ENCODE measurements at places on chromosomes 11 and 22.

DNA sequence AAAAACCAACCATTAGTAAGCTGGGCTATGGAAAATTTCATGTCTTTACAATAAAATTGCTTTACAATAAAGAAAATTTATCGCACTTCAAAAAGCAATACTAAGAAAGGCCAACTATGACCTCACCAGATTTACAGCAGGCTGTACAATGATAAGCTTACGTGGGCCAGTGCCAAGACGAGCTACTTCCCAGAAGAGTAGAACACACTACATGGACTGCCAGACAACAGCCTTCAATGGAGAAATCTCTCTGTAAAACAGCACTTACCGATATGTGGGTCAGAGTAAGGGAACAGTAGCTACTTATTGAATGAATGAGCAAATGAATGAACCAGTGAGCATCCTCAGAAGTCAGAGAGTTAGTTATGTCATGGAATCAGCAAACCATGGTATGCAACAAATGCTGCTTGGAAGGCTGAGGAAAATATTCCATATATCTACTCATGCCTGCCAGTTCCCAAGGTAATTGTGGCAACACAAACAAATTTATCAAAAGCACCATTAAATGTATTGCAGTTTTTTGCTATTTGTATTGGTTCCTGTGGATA, 74.4 kb downstream of the SLC36A4 start:
- DNase-seq = no peak

DNA sequence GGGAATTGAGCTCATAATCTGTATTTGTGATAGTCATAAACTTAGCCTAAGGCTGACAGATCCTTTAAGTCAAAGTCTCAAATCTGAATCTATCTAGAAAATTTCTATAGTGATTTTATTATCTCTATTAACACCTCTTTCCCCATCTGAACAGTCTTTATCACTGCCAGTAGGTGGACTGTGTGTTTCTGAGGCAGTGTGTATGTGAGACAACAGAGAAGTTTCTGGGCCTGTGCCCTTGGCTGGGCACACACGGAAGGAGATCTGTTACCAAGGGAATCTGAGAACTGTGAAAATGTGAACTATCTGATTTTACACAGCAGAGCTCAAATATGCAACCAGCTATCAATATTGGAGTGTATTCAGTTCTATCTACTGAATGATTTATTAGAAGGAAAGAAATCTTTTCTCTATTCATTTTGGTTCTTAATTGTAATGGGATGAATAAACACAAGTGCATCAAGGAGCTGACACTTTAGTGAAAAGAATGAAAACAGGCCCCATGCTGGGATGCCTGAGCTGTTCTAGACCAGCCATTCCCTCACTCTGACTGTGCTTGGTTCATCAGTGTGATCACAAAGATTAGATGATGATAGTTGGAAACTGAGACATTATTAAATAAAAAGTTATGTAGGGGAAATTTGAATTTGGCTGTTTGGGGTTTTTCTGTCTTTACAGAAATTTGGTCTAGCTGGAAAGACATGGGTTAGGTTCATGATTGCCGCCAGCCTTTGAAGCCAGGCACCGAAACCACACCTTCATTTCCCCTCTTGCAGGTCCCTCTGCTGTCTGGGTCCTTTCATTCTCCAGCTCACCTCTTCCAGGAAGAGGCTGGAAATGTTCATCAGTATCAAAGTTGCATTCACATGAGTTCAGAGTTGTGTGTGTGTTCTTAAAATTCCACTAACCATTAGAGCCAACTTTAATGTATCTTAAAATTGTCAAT, 68.1 kb downstream of the LIF start:
- DNase-seq = no peak

- DNase-seq = no peak
Measured at GRCh38 chr22:31613904-31614296, 48.1 kb downstream of the PISD start.

- peak; percentile 67 for DNase-seq
Measured at GRCh38 chr11:77171885-77172665, 44.0 kb downstream of the MYO7A start.

- no peak for DNase-seq
Measured at GRCh38 chr22:46091277-46091977, 58.9 kb upstream of the PPARA start.

DNA sequence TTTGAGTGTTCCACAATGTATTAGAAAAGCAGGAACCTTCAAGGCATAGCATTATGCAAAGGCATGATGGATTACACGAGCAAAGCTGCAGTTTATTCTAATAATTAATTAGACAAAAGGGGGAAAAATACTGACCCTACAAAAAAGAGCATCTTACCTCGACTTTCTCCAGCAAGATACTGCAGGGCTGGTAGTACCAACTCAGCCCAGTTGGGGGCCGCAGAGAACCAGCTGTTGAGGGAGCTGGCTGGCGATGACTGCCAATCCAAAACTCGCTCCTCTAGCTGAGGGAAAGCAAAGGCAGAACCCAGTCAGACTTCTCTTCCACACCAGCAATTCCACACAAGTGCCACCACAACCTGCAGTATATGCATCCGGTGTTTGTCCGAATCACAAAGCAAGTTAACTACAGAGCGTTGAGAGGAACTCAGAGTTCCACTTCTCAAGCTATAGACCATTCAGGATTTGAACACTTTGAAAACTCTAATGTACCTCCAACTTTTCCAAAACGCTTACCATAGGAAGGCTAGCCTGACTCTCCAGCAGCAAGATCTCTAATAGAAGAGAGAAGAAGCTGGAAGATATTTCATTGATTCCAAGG, 13.7 kb downstream of the NFRKB start:
- DNase-seq = no peak

- no peak for DNase-seq
Measured at GRCh38 chr11:44335052-44335760, 25.3 kb upstream of the ALX4 start.

DNA sequence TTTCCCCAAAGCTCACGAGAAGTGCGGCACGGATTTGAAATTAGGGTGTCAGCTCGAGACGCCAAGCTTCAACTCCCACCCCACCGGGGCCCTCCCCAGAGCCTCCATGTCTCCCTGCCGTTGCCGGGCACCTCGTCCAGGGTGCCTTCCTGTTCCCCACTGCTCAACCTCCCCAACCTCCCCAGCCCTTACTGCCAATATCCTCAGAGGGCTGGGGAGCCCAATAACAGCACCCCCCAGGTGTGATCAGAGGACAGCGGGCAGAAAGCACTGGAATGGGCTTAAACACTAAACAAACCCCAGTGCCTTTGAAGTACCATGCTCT, 1336.4 kb downstream of the TBC1D22A start:
- DNase-seq = no peak

DNA sequence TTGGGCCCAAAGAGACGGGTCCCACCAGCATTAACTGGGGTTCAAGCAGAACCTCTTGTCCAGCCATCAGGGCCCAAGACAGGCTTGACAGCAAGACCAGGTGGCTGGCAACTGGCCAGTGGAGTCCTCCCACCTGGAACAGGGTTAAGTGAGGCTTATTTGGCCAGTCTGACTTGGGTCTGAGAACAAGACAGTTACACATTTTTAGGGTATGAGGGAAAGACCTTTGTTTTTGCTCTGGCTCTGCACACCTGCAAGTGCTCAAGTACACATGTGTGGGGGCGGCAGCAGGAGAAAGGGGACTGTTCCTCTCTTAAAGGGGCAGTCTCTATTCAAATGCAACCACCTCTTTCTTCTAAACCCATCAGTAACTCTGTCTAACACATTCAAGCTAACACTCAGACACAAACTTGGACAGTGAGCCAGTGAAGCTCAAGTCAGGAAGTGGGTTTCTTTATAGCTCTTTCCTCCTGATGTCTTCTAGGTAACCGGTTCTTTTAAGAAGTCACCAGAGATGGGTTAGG, 116.2 kb downstream of the ETS1 start:
- no peak for DNase-seq

DNA sequence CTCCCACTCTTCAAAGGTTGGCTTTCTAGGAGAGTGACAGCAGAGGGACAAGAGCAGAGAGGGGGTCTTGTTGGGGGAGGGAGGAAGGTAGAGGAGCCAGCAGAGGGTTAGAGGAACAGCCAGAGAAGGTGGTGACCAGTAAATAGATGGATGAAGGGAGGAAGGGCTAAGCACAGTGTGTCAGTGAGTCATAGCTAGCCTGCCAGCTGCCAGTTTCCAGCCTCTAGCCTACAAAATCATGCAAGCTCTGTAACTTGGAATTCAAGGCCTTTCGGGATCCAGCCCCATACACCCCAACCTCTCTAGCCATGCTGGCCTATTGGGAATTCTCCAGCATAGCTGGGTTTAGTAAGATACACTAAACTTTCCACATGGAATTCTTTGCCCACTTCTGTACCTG, 147.4 kb upstream of the TEAD1 start:
- DNase-seq = no peak

DNA sequence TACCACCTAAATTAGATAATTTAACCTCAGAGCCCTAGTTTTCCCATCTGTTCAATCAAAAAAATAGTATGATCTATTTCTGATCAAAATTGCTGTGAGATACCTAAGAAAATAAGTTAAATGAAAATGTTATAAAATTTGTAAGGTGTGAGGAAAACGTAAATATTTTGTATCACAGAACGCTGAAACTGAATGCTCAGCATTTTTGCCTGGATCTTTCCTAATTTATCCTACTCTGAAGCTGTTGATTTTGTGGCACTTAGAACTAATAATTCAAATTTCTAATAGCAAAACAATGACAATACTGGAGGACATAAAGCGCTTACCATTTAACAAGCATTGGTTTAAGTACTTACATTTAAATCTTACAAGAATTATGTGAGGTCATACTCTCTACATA, 674.2 kb downstream of the FAM181B start:
- no peak for DNase-seq

GRCh38 chr11:73359930-73360742, 16.1 kb upstream of the RELT start:
- no peak for DNase-seq

DNA sequence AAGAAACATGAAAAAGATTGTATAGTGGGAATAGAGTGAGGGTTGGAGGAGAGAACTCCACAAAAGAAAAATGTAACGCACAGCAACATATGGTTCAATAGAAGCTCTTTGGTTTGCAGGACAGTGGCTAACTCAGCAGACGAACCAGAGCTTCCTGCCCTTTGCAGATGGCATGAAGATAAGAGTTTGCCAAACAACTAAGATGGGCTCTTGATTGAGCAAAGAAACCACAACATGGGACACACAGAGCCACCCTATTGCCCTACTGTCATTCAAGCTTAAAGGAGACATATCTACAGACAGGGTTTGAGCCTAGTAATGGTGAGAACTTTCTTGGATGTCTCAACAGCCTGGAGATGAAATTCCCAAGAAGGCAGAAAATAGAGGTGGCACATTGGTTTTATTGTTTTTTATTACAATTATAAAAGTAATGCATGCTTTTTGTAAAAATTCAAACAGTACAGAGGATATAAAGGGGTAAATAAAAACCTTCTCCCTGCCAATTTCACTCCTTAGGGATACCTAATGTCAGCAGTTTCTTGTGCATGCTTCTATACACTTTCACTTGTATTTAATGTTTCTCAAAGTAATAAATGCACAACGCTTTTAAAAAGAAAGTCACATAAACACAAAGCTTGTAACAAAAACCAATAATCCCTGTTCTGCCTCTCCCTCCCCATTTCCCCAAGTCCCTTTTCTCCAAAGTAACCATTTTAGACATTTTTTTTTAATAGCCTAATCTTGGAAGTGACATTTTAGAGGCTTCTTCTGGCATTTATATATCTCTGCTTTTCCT, 63.7 kb downstream of the COPB1 start:
- DNase-seq = no peak

DNA sequence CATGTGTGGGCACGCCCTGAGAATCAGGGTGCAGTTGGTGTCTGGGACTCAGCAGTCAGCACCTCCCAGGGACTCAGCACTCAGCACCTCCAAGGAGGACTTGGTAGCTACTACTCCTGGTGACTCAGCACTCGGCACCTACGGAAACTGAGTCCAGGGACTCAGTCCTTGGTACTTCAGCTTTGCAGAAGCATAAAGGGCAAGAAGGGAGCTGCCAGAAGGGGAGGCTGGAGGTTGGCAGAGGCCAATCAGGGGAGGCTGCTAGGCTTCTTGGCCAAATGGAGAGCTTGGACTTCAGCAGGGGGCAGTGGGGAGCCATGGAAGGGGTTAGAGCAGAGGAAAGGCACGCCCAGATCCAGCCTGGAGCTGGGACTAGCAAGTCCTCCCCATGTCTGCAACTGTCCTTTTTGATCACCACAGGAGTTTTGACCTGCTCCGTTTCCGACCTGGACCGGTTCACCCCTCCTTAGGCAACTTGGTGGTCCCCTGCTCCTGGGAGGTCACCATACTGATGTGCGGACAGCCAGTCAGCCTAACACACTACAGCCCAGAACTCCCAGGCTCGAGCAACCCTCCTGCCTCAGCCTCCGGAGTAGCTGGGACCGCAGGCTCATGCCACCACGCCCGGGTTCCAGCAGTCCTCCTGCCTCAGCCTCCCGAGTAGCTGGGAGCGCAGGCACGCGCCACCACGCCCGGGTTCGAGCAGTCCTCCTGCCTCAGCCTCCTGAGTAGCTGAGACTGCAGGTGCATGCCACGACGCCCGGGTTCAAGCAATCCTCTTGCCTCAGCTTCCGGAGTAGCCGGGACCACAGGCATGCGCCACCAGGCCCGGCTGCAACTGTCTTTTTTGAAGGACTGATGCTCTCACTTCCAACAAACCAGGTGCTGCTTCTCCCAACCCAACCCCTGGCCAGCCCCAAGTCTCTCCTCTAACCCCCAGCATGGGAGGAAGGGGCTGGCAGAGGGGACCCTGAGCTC, 1.5 kb downstream of the ANO9 start:
- no peak for DNase-seq

- DNase-seq = no peak
Measured at GRCh38 chr11:85385547-85385946, 241.6 kb downstream of the DLG2 start.

GRCh38 chr22:38317122-38317994, at the start of gene CSNK1E:
TSS of gene CSNK1E (minus strand) at chr22:38317433. CDS start at chr22:38314157, 3,276 bp downstream.
- peak; percentile 69 for DNase-seq

DNA sequence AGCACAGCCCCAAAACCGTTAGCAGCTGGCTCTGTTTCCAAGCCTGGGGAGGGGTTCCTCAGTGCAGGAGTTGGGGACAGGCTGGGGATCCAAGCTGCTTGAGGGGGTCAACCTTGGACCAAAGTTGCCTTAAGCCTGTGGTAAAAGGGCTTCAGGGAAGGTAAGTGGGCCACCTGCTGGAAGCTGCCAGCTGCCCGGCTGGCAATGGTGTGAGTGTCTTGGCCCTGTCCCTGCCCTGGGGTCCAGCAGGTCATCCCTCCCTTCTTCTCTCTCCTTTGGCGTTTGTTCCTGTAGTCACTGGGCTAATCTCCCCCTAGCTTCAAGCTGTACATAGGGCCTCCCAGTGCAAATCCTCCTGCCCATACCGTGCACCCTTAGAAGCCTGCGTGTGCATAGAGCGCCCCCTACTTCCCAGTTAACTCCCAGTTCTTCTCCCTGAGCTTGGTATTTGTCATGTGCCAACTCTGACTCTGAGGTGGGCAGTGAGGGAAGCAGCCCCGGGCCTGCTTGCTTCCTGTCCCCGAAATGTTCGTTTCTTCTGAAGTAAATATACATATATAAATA, 4.4 kb downstream of the TMEM258 start:
- DNase-seq = peak; percentile 30
